ENCODE measurements at places on chromosomes 3 and 15.
A peak's percentile ranks its signal among the peaks of the same experiment; 100 is the strongest.

DNA sequence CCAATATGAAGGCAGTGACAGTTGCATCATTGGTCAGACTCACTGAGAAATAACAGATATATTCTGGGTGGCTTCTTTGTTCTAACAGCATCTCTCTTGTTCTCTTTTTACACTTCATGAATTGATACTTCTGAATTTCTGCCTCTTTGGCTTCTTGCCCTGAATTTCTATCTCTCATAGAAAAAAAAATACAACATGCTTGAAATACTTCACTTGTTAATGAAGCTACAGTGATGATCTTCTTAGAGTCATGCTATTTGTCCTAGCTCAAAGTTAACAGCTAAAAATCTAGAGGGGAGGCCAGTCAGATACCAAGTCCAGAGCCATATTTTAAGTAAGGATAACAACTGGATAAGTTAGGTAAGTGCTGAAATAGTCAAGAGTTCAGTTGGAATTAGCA, 597.2 kb upstream of the AGTR1 start:
- no peak for DNase-seq

DNA sequence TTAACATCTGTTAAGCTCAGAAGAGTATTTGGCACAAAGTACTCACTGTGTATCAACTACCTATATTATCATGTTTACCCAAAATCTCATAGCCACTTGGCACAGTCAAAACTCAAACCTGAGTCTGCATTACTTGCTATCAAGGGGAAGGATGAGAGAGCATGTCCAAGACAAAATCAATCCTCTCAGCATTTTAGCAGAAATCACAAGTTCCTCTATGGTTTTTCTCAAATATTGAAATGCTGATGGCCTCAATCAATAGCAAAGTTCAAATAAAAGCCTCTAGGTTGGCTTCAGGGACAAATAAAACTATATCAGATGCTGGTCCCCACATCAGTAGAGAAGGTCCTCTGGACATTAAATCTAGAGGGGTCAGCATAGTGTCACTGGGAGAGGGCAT, 14.3 kb downstream of the TBC1D2B start:
- DNase-seq = no peak

DNA sequence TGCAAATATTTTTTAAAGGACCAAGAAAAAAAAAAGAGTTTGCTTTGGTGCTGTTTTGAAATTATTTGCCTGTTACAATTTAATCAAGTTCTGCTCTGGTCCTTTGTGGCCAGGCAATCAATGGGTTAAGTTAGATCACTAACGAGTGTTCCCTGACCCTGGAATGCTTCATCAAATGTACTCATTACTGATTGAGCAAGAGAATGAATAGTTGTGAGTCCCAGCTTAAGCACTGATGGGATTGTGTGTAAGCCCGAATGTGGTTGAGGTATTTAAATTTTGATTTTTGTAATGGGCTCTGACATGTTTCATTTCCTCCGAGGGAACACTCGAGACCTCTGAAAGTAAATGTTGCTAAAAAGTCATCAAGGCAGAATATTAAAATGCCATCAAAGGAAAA, 699.1 kb downstream of the MCTP2 start:
- DNase-seq = no peak

DNA sequence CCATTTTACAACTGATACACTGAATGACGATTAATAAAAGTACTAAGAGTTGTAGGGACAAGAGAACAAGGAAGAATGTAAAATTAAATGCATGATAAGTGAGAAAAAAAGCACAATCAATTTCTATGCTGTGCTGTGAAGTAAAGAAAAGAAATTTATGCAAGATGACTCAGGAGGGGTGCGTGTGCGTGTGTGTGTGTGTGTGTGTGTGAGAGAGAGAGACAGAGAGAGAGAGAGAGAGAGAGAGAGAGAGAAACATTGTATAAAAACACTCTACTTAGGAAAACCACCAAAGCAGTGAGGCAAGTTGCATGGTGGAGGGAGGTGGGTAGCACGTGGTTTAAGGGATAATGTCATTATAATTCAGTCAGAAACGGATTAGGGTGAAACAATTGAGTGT, 580.8 kb upstream of the ALCAM start:
- DNase-seq = no peak

GRCh38 chr3:71652781-71653413, 69.4 kb upstream of the FOXP1 start:
- DNase-seq = peak; percentile 58

GRCh38 chr3:132090921-132091320, 56.1 kb upstream of the CPNE4 start:
- DNase-seq = no peak

GRCh38 chr3:187743195-187744141, 1.8 kb downstream of the BCL6 start:
- DNase-seq = peak; percentile 80

DNA sequence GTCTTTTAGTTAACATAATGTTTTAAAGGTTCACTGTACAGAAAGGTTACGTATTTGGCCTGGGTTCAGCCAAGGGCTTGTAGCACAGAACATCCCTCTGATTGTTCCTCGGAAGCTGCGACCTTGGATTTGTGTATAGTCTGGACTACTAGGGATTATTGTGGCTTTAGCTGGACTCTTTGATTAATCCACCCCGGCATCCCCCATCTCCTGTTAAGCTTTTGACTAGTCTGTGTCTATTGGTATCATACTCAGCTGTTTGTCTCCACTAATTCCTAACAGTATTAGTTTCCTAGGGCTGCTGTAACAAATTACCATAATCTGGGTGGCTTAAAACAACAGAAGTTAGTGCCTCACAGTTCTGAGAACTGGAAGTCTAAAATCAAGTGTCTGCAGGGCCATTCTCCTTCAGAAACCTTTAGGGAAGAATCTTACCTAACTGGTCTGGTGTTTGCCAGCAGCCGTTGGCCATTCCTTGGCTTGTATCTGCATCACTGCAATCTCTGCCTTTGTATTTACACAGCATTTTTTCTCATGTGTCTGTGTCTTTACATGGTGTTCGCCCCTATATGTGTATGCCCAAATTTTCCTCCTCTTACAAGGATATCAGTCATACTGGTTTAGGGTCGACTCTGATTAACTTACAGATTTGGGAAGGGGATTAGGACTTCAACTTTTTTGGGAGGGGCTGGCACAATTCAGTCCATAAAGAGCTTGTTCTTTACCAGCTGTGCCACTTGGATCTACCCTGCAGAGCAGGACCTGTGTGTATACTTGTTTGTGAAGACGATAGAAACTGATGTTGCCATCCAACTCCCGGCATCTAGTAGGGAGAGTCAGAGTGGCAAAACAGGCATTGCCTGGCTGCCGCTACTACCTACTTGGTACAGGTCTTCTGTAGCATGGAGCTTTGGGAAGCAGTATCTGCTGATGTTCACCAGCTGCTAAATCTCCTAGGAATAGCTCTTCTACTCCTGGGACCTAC, 117.8 kb downstream of the UBE2E2 start:
- no peak for DNase-seq

DNA sequence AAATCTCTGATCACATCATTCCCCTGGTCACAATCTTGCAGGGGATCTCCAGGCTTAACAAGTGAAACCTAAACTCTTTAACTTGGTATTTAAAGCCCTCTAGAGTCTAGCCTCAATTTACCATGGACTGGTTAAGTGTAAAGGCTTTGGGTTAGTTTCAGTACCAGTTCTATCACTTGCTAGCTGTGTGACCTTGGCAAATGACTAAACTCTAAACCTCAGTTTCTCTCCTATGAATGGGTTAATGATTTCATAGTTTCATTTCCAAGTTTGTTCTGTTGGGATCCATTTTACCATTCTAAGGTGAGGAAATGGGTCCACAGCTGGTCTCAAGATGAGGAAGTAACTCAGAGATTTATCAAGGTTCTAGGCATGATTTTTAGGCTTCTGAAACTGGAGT, 38.8 kb upstream of the TIMP4 start:
- no peak for DNase-seq

- no peak for DNase-seq
Observed at GRCh38 chr3:112734171-112734570, 93.2 kb upstream of the CCDC80 start.

DNA sequence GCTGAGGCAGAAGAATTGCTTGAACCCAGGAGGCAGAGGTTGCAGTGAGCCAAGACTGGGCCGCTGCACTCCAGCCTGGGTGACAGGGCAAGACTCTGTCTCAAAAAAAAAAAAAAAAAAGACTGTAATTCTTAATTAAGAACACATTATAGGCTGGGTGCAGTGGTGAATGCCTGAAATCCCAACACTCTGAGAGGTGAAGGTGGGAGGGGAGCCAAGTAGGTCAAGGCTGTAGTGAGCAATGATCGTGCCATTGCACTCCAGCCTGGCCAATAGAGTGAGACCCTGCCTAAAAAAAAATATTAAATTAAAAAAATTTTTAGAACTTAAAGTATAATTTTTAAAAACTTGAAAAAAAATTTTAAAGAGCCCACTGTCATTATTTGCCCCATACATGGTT, 13.4 kb upstream of the ARPIN start:
- DNase-seq = no peak

- DNase-seq = no peak
Observed at GRCh38 chr3:177594096-177594495, 396.8 kb upstream of the TBL1XR1 start.

- no peak for DNase-seq
Observed at GRCh38 chr3:196988241-196989029, 19.8 kb upstream of the PIGZ start.

- no peak for DNase-seq
Observed at GRCh38 chr3:127366383-127366782, 78.5 kb upstream of the PRR20G start.

DNA sequence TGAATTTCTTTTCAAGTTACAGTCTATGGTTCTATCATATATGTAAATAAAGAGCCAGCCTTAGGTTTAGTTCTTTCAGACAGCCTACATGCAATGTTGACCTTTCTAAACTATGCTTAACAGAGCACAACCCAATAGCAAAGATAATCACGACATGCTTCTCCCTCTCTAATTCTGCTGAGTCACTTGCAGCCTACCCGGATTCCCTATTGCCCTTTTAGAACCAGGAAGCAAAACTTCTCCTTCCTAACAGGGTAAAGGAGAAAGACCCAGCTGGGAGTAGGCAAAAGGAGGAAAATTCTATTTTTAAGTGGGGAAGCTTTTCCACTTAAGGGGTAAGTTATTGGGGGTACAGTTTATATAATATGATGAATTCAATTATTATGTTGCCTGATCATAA, 79.3 kb downstream of the SLC7A14 start:
- DNase-seq = no peak

DNA sequence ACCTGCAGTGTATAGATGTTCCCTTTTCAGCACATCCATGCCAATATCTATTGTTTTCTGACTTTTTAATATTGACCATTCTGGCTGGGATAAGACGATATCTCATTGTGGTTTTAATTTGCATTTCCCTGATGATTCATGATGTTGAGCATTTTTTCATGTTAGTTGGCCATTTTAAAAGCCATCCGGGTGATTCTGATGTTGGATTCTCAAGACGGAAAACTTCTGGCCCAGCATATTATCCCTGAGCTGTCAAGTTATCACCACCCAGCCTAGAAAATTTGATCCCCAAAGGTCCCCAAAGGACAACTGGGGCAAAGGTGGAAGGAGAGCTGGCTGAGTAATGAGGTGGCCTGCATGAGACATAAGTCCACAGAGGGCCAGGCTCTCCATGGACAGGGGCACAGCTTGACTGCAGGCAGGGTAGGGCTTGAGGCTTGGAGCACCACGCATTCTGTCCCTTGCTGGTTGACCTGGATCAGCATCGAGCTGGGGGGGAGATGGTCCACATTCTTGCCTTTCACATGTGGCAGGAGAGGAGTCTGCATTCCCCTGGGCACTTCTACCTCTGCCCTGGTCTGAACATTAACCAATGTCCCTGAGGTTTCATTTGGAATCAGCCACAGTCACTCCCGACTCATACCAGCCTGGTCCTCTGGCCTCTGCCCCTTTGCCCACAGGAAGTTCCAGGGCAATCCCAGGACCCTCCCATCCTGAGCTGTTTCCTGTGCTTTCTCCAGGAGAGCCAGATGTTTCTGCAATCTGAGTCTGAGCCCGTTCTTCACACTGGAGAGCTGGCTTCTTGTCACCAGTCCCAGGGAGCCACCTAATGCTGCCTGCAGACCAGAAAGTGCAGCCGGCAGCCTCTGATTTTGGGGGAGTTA, 69.2 kb downstream of the ISG20 start:
- peak; percentile 34 for DNase-seq

GRCh38 chr3:146594843-146595482, 10.2 kb downstream of the PLSCR5 start:
- DNase-seq = no peak

GRCh38 chr3:142916605-142917004, 27.7 kb upstream of the PCOLCE2 start:
- no peak for DNase-seq

DNA sequence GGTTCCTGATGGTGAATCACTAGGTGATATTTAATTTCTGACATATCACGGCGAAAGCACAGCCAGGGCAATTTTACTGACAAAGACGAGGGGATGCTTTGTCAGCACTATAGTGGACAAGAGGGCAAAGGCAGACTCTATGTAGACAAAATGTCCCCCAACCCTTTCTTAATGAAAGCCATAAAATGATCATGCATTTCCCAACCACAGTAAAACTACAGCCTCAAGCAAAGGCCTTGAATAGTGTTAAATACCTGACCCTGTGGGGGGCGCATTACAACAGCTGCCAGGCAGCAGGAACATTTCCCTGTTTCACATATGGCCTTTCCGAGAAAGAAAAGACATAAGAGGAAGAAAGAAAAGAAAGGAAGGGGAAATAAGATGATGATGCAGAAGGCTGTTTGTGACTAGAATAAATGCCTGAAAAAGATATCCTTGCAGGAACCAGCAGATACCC, 49.5 kb downstream of the GLDN start:
- DNase-seq = no peak

DNA sequence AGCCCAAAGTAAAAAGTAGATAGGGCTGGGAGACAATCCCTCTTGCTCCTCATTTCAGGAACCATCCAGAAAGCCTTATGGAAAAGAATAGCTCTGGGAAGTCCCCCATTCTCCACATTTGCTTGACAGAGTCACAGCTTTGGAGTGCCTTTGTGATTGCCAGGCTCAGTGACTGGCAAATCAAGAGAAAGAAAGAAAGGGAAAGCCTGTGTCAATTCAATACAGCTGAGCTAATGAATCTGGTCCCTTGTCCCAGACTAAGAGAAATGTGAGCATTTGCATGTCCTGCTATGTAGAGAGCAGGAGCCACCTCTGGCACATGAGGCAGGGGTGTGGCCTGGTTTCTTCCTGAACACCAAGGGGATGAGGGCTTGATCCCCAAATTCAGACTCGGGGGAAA, 14.9 kb upstream of the CTNNB1 start:
- DNase-seq = no peak
